Hepatocyte (in vitro differentiated cells): ENCODE measurements at places on chromosomes 6 and 20. TPM values are rescaled to one million over a fixed set of nuclear protein-coding genes. Genes with fewer than 3 reads are reported as not detected.

- peak; percentile 76 for DNase-seq
Measured at GRCh38 chr20:62010551-62011402, 54.9 kb downstream of the TAF4 start.

DNA sequence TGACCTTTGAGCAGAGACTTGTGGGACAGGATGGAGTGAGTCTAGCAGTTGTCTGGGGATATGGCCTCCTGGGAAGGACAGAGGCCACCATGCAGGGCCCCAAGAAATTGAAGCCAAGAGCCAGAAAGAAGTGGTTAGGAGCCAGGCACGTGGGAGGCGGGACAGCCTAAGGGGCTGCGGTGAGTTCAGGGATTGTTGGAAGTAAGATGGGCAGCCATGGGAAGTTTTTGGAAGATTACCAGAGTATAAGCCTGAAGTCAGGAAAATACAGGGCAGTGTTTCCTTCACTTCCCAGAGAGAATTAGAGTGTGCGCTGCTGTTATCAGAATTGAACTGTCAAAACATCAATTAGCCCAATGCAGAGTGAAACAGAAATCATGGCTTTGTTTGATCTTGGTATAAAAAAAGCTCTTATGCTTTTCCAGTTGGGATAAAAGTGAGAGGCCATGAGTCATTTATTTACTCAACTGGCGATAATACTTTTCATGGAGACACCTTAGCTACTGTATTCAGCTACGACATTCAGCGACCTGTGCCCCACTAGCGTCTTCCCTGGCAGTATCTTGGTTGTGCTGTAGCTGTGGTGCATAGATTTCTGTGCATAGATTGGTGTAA lies 66.9 kb downstream of the PHACTR2 start:
- DNase-seq, result peak; percentile 34

AP5S1 gene
- total RNA-seq, result 13.8 and 15.9 TPM in 2 replicates

SEMG1 gene
- not detected in 2 replicates for total RNA-seq

- DNase-seq, result no peak
Measured at GRCh38 chr20:7984192-7984591, 35.4 kb downstream of the TMX4 start.

DNA sequence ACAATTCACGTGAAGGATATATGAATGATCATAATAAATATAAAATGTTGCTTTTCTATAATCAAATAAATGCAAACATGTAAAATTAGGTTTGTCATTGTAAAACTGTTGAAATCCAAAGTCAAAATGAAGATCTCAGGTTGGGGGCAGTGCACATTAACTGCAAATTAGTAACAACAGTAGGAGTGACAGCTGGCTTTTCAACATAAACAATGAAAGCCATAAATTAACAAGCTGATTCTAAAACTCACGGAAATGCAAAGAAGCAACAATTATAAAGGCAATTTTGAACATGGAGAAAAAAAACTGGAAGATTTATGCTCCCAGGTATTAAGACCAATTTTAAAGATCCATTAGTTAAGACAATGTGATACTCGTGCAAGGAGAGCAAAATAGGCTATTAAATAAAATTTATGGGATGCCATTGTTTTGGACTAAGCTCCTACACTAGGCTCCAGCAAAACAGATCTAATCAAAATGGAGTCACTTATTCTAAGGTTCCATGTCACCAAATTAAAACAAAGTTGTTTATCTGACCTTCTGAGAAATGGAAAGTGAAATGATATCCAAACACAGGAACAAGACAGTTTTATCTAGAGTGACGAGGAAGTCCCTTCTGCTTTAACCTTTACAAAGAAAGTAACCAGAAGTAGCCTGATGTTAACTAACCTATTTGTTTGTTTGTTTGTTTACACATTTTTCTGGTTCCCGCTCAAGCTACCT lies 770.8 kb downstream of the EPHA7 start:
- DNase-seq, result no peak

GRCh38 chr6:107654764-107655163 lies 164.8 kb downstream of the SOBP start:
- no peak for DNase-seq

OR2B6 gene
- not detected in 2 replicates for total RNA-seq

DNA sequence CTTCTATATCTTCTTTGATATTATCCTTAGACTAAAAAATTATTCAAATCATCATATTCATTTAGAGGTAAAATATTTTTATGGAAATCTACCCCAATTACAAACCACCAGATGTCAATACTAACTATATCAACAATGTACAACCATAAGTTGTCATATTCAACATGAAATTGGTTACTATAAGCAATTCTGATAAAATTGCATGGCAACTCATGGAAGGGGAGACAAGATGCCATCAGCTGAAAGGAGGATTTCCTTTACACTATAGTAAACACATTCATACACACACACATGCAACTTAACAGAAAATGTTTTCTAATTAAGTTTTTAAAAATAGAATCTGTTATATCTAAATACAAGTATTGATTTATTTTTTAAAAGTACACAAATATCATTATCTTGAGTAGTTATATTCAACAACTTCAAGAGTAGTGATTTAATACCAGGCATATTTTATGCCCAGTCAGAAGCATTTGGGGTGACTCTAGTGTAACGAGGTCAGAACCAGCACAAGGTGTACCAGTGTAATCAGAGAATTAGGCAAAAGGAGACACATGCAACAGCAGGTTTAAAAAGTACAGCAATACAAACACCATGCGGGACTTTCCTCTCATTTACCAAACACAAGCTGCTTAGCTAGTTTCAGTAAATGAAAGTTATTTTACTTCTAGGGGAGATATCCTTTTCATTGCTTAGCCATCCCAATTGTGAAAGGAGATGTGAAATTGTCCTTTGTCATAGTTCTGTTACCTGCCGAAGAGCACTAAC lies 1.0 kb downstream of the FILIP1 start:
- DNase-seq, result no peak
